Stimulated activated CD4-positive, alpha-beta T cell treated with anti-CD3 and anti-CD28 coated beads, Interleukin-4, amount 100 ng/mL, for 4 hours (primary cell): ENCODE measurements at places on chromosomes 5 and 9.

GRCh38 chr9:128862401-128862851, 19.3 kb downstream of the KYAT1 start:
- no peak for DNase-seq

DNA sequence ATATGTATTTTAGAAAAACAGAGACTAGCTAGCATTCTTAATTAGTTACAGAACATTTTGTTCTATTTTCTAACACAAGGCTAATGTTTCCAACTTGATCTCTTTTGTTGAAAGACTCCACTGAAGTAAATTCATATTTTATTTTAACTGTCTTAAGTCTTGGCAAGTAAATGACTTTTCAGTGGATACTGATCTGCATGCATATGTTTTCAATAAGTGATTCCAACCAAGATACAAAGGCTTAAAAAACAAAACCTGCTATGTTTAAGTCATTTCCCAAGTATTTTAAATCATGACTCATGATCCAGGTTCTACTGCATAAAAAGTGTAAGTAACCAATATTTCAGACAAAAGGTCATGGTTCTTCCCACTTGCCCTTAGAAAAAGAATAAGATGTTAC, 5.7 kb downstream of the CDO1 start:
- no peak for DNase-seq

DNA sequence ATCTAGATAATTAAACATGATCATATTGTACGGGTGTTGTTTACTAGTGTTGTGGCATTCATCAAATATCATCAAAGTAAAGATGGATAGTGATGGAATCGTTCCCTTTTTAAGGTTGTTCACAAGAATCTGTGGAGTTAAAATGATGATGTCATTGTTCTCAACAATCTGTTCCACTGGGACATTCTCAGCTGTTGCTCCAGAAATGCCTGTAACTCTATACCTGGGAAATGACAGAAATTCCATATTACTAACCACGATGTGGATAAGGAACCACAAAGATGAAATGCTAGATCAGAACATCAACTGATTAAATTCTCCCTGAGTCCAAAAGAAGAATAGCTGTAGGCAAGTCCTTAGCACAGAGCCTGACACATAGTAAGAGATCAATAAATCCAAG, 38.0 kb downstream of the RIGI start:
- no peak for DNase-seq

DNA sequence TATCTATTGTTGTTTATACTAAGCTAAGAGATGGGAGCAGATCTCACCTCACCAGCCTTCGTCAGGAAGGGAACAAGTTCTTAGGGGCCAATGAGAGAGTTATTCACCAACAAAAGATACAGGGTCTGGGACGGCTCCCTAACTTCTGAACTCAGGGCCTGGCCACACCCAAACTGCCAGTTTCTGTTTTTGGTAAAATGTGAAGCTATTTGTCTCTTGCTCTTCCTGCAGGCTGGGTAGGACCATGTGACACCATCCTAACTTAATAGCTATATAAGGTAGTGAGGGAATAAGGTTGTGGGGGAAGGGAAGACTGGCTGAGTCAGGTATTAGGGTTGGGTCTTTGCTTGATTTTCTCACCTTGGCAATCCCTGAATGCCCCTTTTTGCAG, 480.5 kb downstream of the KDM4C start:
- DNase-seq, result no peak

GRCh38 chr9:79731171-79731890, 159.6 kb downstream of the TLE4 start:
- DNase-seq, result no peak

GRCh38 chr5:174935854-174936474, 211.6 kb downstream of the MSX2 start:
- peak; percentile 42 for DNase-seq

DNA sequence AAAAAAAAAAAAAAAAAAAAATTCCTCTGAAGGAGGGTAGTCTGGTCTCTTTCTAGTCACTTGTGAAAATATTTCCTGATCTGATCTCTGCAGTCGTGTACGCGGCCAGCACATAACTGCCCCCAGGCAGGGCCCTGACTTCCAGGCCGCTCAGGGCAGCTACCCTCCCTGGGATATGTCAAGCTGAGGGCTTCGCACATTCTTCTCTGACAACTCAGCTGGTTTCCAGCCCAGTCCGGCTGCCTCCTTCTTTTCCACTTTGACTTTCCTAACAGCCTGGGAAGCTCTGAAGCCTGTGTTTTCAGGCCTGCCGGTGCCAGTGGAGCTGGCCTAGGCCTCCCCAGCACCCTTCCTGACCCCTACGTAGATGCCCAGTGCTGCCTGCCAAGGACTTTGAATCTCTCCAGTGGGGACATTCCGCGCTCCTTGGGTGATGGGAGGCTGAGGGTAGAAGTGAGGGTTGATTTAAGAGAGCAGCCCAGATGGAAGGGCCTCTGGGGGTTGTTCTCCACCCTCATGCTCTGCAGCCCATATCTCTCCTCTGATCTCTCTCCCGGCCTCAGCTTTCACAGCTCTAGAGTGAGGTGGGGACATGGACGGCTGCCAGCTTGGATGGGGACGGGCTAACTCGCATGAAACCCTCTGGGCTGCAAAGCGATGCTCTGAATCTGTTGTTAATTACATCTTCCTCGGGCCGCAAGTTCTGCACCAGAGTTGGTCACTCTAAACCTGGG, 20.7 kb downstream of the COL5A1 start:
- DNase-seq, result no peak

DNA sequence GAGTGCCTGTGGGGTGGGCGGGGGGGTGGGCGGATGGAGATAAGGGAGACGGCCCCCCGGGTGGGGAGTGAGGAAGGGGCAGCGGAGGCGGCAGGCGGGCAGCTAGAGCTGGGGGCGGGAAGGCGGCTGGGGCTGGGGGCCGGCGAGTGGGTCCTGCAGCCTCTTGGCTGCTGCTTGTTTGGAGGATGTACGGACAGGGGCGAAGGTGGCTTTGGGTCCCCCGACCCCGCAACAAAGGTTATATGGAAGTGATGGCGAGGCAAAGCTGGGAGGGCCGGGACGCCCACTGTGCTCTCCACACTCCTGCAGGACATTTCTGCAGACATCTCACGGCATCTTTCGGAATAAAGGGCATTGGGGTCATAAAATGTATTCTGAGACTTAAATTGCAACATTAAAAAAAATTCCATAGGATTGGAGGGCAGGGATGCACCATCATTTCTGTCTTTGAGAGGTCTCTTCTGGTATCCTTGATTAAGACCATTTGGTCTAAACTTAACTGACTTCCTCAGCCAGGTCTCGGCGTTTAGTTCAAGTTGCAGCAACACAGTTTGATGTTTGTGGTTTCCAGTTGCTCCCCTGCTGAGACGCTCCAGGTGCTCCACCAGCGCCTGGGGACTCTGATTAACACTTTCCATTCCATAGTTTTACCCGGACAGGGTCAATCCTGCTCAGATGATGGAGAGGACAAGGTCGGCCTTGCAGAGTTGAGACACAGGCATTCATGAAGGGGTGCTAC, 101.6 kb upstream of the SSBP2 start:
- DNase-seq, result no peak

DNA sequence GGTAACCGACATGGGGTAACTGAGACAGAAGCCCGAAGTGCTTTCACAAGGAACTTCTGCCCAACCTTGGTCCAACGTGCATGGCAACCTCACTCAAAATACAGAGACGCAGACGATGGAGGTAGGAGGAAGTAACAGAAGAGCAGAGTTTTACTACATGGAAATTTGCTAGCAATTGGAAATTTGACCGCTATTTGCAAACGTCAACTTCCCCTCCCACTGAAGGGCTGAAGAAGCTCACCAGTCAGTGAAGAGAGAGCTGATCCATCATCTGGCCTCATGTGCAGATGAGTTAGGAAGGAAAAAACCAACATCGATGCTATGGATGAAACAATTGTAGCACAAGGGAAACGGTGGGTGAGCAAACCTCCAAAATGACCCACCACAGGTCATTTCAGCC, 196.7 kb downstream of the RGS3 start:
- no peak for DNase-seq

- no peak for DNase-seq
Measured at GRCh38 chr9:18976709-18977531, 56.1 kb downstream of the SAXO1 start.

GRCh38 chr5:124773315-124774311, 27.2 kb upstream of the ZNF608 start:
- DNase-seq, result no peak

GRCh38 chr5:72653586-72653985, 146.4 kb upstream of the ZNF366 start:
- no peak for DNase-seq

DNA sequence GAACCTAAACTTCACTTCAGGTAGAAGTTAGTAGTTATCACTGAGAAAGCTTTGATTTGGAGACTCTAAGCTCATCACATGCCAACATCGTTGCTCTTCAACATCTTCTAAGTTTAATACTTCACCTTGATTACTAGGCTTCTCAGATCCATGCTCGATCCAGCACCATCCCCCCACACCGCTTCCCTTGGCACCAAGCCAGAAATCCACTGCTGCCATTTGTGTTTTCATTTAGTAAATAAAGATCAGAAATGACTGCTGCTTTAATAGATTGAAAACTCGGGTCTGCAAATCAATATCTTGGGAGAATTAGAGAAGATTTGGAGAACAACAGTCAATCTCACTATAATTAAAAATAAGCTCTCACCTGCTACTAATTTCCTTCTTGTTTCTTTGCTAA, 214.7 kb upstream of the NR4A3 start:
- DNase-seq, result no peak

DNA sequence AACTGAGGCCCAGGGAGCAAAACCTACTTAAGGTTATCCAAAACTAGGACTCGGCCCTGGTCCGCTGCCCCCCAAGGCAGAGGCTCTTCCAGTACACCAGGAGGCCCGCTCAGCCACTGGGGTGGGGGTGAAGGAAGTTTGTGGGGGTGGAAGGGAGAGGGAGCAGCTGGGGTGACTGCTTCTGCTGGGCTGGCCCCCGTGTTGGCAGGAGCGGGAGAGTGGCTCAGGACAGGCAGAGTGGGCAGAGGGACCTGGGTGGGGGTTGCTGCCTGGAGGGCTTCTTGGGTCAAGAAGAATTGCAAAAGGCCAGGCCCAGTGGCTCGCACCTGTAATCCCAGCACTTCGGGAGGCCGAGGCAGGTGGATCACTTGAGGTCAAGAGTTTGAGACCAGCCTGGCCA, 8.2 kb upstream of the TRIM14 start:
- no peak for DNase-seq

GRCh38 chr9:38061326-38061977, 7.6 kb downstream of the SHB start:
- DNase-seq, result no peak

DNA sequence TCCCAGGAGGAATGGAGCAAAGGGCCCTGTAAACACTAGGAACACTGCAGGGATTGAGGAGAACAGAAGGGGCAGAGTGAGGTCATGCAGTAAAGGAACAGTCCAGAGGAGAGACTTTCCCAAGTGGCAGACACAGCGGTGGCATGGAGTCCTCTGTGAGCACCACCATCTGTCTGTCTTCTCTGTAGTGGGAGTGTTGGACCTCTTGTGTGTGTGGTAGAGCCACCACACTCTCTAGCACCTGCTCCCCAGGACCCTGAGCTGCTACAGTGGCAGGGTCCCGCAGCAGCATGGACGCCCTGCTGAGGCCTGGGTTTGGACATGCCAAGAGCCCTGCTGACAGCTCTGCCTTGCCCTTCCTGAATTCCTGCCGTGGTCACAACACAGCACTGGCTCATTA, 75.7 kb upstream of the LARP1 start:
- DNase-seq, result no peak

- no peak for DNase-seq
Measured at GRCh38 chr9:27472195-27472594, 51.9 kb upstream of the IFNK start.

GRCh38 chr5:151148583-151148982, 9.0 kb downstream of the ANXA6 start:
- DNase-seq, result no peak

DNA sequence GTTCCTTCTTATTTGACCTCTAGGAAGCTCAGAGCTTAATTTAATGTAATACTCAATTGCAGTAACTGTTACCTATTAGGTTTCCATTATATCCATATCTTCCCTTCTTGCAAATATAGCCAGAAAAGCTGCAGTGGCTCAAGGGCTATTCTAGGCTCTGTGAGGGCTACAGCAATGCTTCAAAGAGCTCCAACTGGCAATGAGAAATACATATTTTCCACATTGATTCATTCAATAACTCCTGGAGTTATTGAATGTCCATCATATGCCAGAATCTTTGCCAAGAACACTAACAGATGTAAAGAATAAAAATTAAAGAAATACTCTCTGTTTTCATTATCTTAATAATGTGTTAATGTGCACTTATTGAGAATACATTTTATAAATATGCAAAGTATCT, 396.9 kb upstream of the PAPPA start:
- no peak for DNase-seq

- DNase-seq, result no peak
Measured at GRCh38 chr5:131193106-131193505, 22.4 kb downstream of the LYRM7 start.

- DNase-seq, result no peak
Measured at GRCh38 chr9:105119156-105119555, 125.3 kb upstream of the SLC44A1 start.

- DNase-seq, result no peak
Measured at GRCh38 chr9:73446306-73446705, 294.6 kb downstream of the ANXA1 start.

DNA sequence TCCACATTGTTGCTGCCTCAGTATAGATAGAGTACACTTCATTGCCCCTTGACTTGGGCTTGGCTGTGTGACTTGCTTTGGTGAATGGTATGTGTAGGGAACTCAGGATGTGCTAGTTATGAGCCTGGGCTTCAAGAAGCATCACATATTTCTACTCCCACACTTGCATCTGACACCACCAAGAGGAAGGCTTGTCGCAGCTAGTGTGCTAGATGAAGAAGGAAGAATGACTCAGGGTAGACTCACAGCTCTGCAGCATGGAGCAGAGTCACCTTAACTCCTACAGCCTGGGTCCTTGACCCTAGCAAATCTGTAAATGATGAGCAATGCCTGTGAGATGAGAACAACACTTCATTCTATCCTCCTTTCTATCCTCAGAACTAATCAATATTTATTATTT, 261.8 kb downstream of the ASTN2 start:
- no peak for DNase-seq

- DNase-seq, result no peak
Measured at GRCh38 chr9:113177251-113177650, 26.4 kb downstream of the SLC31A2 start.

GRCh38 chr9:96169484-96169883, 132.5 kb downstream of the HSD17B3 start:
- no peak for DNase-seq

- no peak for DNase-seq
Measured at GRCh38 chr5:10634050-10634449, 70.2 kb downstream of the ANKRD33B start.

- no peak for DNase-seq
Measured at GRCh38 chr5:69504036-69504435, 11.4 kb downstream of the OCLN start.
